CD4-positive, alpha-beta T cell treated with Interleukin-15 for 4 hours (primary cell): ENCODE measurements at places on chromosomes 13 and 19.

- DNase-seq, result peak; percentile 81
These were observed 5.1 kb downstream of the JUNB start for GRCh38 chr19:12796146-12797071.

DNA sequence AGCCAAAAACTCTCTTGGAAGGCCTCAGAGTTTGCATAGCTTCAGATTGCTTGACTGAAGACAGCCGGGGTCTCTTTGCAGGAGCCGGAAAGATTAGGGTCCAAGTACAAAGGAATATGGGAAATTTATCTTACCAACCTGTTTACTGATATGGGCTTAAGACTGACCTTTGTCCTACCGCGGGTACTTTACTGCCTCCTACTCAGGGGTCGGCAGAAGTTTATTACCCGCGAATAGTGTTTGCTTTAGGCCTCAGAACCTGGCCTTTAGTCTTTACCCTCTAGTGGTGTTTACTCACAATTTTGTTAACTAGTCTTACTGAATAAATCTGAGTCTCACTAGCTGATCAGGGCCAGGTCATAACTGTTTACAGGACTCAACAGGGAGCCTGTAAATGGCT lies 765.4 kb upstream of the SPRY2 start:
- DNase-seq, result no peak

GRCh38 chr13:83730674-83731073 lies 151.6 kb downstream of the SLITRK1 start:
- no peak for DNase-seq

GRCh38 chr19:32387701-32388392 lies 17.7 kb upstream of the DPY19L3 start:
- no peak for DNase-seq

- no peak for DNase-seq
These were observed 6.4 kb downstream of the NFIX start for GRCh38 chr19:13001502-13002165.

GRCh38 chr13:92901739-92902138 lies 324.9 kb upstream of the GPC6 start:
- no peak for DNase-seq

DNA sequence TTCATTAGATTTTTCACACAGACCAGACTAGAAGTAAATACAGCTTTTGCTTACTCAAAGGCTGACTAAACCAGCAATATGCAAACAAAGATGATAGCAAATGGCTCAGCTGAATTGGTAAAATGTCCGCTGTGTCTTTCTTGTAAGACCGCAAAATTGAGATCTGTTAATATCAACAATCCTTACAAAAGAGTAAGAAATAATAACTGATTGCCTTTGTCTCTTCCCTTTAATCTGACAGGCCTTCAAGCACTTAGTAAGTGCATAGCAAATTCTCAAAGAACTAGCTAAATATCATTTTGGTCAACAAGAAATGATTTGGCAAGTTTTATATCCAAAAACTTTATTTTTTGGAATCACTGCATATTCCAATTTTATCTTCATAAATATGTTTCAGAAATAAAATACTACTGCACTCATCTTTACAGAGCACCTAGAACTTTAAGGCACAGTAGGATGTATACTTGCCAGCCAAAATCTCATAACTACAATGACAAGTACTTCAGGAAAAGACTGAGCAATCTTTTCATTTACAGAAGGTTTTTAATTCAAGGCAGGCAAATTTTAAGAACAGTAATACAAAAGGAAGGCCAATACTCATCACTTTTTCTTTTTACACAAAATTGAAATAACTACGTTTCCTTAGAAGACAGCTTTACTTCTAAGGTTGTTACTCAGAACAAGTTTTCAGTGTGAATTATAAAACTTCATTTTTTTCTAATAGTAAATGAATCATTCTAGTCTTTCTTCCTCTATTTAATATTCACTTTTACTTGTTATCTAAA lies 1.1 kb downstream of the ELF1 start:
- DNase-seq, result peak; percentile 37

DNA sequence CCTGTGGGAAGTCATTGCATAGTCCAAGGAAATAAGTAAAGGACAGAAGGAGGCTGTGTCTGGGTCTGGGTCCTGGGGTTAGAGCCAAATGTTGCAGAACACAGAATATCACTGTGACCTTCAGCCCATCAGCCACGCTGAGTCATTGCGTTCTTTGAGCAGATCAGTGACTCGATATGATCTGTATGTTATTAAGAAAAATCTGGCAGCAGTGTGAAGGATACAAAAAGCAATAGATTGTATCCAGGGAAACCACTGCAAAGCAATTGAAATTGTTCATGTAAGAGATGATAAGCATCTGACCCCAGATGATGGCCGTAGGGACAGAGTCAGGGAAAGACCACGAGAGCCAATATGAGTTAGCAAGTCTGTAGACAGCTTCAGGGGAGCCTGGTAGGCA lies 1575.1 kb upstream of the SLC10A2 start:
- no peak for DNase-seq

- no peak for DNase-seq
These were observed 79.1 kb downstream of the ZNF254 start for GRCh38 chr19:24166055-24166454.

DNA sequence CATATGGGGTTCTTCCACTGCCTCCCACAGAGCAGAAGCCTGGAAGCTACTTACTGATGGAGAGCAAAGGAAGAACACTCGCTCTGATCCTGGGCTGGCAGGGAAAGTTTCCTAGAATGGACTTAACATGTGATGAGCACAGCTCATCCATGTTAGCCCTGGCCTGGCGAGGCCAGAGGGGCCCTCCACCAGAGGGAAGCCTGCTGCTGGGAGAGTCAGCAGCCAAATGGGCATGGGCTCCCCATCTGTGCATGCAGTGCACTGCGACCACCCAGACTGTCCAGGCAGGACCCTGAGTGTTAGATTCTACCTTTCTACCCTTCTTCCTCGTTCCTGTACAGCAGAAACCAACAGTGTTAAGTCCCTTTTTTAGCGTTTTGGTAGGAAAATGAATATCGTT lies 8.9 kb downstream of the HNRNPUL1 start:
- DNase-seq, result no peak

- no peak for DNase-seq
These were observed 152.4 kb downstream of the LMO7 start for GRCh38 chr13:75788481-75788981.

- DNase-seq, result no peak
These were observed 102.6 kb upstream of the RNF113B start for GRCh38 chr13:98279473-98280175.

DNA sequence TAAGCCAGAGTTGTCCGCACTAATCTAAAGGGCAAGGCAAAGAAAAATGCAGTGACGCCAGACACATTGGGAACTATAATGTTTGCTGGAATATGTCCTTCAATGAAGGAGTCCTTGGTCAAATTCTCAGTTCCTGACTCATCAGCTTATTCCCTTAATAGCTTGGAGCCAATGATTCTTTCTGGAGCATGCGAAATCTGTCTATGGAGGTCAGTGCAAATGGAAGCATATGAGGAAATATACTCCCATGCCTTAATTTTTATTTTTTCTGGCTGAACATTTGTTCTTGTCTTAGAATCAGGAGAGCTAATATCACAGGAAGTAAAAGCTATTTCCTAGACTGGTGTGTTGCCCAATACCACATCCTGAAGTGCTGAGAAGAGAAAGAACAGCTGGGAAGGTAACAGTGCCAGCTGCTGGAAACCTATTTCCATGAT lies 289.8 kb upstream of the SPRY2 start:
- no peak for DNase-seq

DNA sequence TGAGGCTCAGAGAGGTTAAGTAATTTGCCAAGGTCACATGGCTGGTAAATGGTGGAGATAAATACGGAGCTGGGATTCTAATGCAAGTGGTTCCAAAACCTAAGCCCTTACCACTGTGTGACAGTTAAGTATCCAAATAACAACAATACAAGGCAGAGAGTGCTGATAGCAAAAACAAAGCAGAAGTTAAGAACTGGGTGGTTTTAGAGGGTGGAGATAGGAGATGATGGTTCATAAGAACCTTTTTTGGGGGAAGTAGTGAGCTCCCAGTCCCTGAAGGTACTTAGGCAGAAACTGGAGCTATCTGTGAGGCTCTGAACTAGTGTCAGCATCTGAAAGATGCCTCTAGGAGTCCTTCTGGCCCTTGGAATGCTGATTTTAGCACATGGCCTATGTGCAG lies 56.2 kb upstream of the UBE2L5 start:
- no peak for DNase-seq

GRCh38 chr19:39194832-39195542 lies 1.8 kb upstream of the NCCRP1 start:
- DNase-seq, result no peak

DNA sequence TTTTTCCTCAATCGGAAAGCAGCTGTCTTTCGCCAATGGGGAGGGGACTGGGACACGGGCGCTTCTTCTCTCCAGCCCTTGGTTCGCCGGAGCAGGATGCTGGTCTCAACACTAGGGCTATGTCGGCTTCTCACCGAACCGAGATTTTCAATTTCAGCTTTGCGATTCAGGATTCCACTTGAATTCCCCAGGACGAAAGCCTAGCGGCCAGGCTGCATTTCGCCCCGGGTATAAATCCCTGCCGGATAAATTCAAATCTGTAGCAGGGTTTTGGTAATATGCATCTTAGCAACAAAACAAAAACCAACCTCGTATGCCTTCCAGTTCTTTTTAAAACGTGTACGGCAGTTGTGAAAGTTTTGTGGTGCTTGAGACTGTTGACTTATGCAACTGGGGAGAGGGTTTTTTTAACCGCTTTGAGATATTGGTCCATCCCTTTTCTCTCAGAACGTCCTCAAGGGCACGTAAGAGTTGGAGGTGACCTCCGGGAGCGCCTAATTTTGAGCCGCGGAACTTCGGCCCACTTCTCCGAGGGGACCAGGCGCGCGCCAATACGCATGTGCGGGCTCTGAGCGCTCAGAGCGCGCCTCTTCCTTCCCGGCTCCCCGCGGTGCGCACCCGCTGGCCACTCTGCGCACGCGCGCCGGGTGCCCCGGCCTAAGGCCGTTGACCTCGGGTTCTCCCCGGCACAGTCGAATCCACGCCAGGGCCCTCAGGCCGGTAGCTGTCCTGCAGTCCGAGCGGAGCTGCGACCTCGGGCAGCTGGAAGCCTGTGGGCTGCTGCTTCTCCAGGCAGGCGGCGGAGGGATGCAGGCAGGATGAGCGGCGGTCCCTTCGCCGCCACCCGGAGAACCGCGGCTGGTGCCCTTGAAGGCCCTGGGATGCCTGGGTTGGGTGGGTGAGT lies 7.6 kb downstream of the POU4F1 start:
- no peak for DNase-seq

DNA sequence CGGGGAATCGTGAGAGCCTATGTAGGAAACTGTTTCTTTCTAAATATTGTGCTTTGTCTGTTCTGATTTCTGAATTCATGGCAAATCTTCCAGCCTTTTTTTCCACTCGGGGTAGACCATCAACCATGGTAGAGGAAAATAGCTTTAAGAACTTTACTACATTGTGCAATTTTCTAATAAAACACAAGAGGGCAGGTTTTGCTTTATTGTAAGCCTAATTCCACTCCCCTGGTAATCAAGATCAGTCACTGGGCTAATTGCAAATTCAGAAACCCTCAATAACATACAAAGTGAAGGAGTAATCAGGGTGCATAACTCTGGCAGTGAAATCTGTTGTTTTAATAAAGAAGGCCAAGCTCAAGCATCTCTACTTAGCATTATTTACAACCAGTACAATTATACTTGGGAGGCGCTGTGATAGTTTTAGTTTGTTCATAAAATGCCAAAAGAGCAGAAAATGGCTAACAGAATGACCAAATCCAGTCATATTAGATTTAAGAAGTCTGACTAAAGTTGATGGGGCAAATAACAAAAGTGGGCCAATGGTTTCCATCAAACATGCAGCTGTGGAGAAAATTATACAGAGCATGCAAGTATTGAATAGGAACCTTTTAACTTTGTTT lies 43.8 kb downstream of the DCT start:
- peak; percentile 51 for DNase-seq

DNA sequence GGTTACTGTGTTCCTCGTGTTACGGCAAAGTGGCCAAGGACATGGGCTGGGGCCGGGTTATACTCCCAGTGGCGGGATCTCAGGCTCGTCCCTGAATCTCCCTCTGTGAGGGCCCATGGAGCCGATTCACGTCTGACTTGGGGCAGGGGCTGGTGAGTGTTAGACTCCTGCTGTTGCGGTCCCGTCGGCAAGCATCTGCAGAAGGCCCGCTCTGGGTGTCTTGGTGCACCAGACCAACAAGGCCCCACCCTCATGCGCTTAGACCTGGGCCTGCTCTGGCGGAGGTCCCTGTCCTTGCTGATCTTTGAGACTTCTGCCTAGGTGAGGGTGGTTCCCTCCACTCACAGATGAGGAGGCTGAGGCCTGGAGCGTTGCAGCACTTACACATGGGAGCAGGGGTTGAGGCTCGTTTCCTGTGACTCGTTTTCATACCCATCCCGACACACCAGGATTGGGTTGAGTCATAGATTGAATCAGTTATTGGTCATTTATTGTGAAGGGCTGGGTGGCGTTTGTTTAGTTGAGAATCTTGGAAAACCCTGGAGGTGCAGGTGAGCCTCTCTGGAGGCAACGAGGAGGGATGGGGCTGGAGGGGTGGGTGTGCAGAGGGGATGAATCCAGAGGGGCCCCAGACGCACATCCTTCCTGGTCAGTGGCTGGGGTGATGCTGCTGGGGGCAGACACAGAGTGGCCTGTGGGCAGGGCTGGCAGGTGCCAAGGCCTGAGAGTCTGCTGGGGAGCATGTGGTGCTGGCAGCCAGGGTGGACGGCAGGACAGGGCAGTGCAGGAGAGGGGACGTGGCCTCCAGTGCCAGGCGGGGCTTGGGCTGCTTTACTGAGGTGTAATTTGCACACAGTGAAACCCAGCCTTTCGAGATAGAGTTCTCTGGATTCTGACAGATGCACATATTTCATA lies 4.6 kb downstream of the EPN1 start:
- no peak for DNase-seq

DNA sequence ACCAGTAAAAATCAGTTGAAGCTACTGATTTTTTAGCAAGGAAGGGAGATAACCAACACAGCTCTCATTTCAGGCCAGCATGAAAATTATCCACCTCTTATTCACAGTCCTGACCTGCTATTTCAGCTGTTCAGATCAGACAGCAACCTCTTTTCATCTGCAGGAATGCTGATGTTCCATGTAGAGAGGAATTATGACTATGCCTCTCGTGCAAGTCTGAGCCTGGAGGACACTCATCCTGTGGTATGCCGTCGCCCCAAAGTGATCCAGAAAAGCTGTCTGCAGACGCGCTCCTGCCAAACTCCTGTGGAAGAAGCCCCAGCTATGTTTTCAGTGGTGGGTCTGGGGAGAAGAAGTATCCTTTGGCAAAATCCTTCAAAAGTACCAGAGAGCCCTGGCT lies 563.5 kb upstream of the SLITRK1 start:
- DNase-seq, result no peak

GRCh38 chr13:30119476-30119875 lies 187.9 kb downstream of the KATNAL1 start:
- no peak for DNase-seq
